ENCODE measurements at places on chromosomes 1 and 21.

GRCh38 chr21:46661211-46661625 lies 25.7 kb downstream of the PRMT2 start:
- DNase-seq = peak; percentile 69

DNA sequence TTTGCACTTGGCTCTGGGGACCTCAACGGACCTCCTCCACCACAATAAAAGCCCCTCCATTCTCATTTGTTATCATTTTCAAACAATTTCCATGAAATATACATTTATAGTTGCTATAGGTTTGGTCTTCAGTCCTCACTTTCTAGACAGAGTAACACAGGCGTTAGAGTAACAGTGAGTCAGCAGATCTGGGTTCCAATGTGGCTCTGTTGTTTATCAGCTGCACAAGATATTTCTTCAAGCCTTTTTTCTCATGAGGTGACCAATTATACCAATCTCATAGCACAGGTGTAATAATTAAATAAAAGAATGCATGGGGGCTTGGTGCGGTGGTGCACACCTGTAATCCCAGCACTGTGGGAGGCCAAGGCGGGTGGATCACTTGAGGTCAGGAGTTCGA lies 32.8 kb upstream of the PSMB2 start:
- peak; percentile 73 for DNase-seq

- no peak for DNase-seq
Observed at GRCh38 chr1:219304227-219305226, 130.8 kb downstream of the LYPLAL1 start.

- DNase-seq = no peak
Observed at GRCh38 chr1:39391691-39392679, 99.5 kb upstream of the BMP8A start.

GRCh38 chr1:7432900-7433380 lies 338.2 kb upstream of the VAMP3 start:
- DNase-seq = no peak

DNA sequence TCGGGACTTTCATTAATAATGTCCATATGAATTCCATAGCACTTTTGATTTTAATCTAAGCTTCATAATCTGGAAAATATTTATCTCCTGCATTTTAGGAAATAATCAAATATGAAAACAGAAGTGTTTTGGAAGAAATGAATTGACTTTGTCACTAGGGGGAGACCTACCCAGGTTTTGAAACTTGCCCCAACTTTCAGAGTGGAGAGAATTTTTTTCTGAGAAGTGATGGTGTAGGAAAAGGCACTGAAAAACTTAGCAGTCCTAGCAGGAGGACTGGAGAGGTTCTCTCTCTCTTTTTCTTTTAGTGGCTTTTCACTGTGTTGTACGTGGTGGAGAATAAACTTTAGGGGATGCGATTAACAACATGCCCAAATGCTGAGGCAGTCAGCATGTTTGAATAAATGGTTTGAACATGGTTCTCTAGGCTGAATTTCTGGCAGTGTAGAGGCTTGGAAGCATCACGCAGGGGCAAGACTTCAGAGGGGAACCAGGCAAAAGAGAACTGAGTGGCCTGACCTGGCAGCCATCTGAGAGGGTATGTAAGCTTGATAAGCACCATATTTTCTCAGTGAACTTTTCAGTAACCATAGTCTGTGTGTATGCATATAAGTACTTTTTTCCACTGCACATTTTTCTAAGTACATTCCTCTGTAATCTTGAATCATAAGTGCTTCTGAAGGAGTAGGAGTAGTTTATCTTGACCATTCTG lies 68.3 kb upstream of the NEK7 start:
- DNase-seq = peak; percentile 77

- DNase-seq = peak; percentile 68
Observed at GRCh38 chr1:33634806-33635205, 162.4 kb downstream of the ZSCAN20 start.

DNA sequence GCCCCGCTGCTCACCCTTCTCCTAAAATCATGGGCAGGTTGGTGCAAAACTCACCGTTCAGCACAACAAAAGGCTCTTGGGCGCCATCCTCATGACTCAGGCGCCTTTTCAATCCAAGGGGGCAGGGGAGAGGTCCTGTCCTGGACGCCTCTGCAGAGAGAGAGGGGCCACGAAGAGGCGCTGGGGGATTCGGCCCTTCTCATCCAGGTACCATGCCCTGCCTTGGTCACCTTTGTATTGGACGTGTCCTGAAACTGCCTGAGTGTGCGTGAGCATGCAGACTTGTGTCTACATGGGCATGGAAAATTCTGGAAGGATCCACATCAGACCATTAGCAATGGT lies 53.5 kb downstream of the SLC37A1 start:
- no peak for DNase-seq

- DNase-seq = peak; percentile 50
Observed at GRCh38 chr1:31934706-31935629, 3.2 kb downstream of the PTP4A2 start.

GRCh38 chr1:231867607-231868006 lies 241.0 kb downstream of the DISC1 start:
- no peak for DNase-seq
